ENCODE measurements at places on chromosomes 2 and 18.

GRCh38 chr2:84832772-84833461 lies 48.0 kb downstream of the TRABD2A start:
- DNase-seq, result no peak

DNA sequence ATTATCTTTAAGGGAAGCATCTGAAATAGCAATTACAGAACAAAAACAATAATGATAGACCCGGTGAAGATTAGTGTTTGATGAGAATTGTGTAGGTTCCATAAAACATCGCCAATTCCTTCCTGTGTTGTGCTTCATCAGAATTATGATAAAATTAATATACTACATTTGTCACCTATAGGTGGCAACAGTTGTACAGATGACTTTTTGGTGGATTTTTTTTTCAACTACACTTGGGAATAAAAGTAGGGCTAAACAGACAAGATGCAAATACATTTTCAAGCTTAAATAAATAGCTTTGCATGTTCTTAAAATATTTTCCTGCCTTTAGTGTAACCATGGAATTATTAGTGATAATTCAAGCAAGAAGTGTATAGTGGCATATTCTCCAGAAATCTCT lies 7.0 kb upstream of the LYPD1 start:
- no peak for DNase-seq

- DNase-seq, result no peak
These were observed 7.8 kb upstream of the SERPINB2 start for GRCh38 chr18:63879709-63880108.

DNA sequence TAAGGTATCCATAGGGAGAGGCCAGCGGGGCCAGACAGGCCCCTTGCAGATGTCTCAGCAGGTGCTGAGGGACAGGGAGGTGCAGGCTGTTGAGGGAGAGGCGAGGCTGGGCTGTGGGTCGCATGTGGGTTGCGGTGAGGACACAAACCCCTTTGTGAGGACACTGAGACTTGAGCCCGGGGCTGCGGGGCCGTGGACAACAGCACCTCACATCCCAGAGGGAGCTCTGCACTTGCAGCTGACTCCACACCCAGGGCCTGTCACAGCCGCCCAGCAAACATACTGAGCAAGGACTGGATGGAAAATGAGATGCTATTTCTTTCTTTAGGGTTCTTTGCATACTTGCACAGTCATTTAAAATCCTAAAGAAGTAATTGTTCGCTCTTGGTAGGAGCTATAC lies 95.3 kb upstream of the NFATC1 start:
- no peak for DNase-seq

- no peak for DNase-seq
These were observed 106.8 kb downstream of the WDSUB1 start for GRCh38 chr2:159179696-159180095.

GRCh38 chr2:168174756-168175155 lies 72.6 kb downstream of the STK39 start:
- no peak for DNase-seq

DNA sequence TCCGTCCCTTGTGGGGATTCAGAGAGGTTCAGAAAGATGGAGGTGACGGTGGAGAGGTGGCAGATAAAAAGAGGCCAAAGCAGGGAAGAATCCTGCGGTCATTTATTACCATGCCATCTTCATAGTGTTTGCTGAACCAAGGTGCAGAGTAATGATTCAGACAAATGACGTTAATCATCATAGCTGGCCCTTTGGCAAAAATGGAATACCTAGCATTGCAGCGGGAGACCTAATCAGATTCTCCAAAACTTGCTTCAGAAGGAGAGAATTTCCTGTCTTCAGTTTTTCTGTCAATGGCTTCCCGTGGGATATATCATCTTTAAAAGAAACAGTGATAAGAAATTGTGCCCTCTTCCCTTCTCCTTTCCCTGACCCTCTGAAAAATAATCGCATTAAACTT lies 175.4 kb downstream of the PTGR3 start:
- DNase-seq, result no peak

DNA sequence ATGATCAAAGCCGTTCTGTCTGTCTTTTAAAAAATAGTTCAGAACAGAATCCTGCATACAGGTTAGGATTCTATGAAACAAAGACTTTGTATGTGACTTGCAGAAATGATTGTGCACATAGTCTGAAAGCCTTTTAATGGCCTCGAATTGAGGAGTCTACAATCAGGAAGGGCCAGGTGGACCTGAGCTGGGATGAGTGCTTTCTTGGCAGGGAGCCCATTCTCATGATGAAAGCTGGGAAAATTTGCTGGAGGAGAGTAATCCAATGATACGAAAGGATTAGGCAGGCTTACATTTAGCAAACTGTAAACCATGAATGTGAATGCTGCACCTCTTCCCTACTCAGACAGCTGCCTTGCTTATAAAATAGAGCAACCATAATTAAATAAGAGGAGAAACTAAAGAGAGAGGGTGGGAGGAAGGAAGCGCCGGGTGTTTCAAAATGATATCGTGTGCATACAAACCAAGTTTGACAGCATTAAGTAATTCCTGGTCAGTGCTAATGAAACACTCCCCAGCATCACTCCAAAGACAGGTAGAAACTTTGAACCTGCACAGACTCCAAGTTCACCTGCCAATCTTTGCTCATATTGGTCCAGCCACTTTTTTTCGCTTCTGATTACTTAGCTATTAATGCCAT lies 23.7 kb upstream of the CXCR4 start:
- no peak for DNase-seq

- no peak for DNase-seq
These were observed 72.0 kb downstream of the INPP5D start for GRCh38 chr2:233131936-233132720.

- peak; percentile 60 for DNase-seq
These were observed 51.2 kb downstream of the HDAC4 start for GRCh38 chr2:239349453-239350135.

DNA sequence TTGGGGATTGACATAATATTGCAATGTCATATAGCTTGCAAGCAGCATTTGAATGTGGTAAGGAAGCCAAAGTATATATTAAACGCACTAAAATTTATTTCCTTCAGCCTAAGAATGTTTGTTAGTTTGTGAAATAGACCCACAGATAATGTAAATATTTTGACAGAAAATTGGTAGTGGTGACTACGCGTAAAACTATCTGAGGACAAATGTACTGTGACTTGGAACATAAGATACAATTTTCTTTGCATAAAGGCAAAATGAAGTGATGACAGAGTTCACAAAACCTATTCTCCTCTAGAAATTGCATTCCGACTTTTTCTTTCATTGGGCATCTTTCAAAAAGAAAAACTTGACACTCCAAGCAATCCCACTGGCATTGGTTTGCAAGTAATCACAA lies 411.1 kb upstream of the LRATD1 start:
- DNase-seq, result no peak

GRCh38 chr18:76467371-76468190 lies 27.5 kb downstream of the ZNF516 start:
- no peak for DNase-seq

DNA sequence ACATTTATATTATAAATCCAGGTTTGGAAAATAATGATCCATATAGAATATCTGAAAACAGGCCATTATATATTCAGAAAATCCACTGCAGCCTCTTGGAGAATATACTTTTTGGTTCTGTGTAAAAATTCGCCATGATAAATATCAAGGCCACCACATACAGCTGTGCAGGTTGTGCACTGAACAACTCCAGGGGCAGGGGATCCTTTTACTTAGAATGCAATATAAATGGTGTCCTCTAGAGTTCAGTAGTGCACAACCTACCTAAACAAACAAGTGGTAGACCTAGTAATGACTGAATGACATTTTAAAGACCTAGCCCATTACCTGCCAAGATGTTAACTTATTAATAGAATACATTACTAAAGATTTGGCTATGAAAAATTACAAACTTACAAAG lies 22.4 kb downstream of the MOGAT1 start:
- DNase-seq, result no peak

- DNase-seq, result no peak
These were observed 48.7 kb downstream of the NCK2 start for GRCh38 chr2:105793196-105793975.

- DNase-seq, result no peak
These were observed 29.1 kb upstream of the CPS1 start for GRCh38 chr2:210527286-210527685.

DNA sequence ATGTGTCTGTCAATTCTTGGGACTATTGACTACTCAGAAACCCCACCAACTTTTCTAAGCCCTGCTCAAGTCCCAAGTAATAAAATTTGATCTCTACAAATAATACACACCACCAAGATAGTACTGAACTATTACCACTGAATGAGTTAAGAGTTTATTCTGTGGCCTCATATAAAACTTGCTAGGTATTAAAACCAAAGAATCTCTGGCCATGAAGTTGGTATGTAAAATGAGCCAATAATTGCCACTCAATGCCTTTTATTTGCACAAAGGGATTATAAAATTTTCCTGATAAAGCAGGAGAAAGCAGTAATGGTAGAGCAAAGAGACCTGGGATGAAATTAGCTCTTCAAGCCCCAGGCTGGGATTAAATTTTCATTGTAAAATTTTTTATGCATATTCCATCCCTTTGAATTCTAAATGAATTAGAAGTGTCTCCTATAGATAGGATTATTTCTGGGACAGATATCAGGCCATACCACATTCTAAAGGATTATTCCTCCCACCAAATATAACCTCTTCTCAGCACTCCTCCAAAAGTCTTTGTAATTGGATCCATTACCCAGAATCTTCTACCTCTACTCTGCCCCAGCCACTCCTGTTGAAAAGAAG lies 450.5 kb upstream of the ACVR2A start:
- DNase-seq, result no peak

DNA sequence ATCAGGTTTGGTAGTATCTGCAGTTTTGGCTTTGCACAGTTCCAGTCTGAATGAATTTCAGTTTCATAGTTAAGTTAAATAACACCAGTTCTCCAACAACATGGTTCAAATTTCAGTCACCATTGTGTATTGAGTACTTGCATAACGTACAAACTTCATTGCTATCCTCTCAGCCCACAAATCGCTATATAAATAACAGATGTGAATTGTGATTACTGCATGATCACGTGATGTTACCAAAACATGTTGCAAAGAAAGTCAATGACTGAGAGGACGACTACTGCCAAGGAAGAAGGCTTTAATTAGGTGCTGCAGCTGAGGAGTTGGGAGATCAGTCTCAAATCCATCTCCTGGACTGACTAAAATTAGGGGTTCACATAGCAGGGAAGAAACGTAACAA lies 48.2 kb downstream of the COL4A4 start:
- no peak for DNase-seq

DNA sequence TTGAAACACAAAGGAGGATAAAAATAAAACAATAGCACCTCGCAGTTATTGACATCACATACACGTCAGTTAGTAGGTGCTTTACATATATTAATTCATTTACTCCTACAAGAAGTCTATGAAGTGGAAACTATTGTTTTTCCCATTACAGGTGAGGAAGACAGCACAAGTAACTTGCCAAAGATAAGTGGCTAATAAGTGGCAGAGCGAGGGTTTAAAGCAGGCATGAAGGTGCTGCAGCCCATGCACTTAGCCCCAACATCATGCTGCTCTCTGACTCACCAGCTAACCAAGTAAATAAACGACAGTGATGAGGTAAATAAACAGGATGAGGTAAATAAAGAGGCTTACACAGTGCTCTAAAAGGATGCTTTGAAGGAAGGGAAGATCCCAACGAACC lies 498.6 kb upstream of the ZEB2 start:
- DNase-seq, result no peak
